CD4-positive, alpha-beta T cell treated with Interleukin-17A for 1 hour (primary cell): ENCODE measurements at places on chromosomes 3 and 15.

GRCh38 chr3:869734-870133 is 223.1 kb upstream of the CNTN6 start:
- no peak for DNase-seq

- no peak for DNase-seq
Observed at GRCh38 chr15:76930831-76931396, 635 bp upstream of the RCN2 start.

GRCh38 chr3:14630404-14631100 is 21.0 kb upstream of the CCDC174 start:
- no peak for DNase-seq

DNA sequence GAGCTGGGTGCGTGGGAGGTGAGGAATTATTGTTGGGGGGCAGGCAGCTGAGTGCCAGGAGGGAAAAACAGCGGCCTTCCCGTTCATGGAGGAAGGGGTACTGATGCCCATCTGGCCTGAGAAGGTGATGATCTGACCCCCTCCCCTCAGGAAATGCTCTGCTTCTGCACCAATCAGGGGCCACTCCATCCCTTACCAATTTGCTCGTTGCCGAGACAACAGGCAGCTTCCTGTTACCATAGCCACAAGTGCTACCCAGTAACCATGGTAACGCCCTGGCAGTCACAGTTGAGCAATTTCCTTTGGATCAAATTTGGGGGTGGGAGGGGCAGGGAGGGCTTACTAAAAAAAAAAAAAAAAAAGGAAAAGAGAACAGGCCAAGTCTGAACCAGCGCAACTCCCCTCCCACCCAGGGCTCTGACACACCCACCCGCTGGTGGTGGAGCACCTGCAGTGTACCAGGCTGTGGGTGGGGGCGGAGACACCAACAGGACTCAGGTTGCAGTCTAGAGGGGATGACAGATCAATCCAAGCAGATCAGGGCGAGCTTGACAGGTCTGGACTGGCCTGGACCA is 13.7 kb downstream of the CELF6 start:
- peak; percentile 84 for DNase-seq

GRCh38 chr3:152434142-152434541 is 165.4 kb downstream of the MBNL1 start:
- peak; percentile 29 for DNase-seq

DNA sequence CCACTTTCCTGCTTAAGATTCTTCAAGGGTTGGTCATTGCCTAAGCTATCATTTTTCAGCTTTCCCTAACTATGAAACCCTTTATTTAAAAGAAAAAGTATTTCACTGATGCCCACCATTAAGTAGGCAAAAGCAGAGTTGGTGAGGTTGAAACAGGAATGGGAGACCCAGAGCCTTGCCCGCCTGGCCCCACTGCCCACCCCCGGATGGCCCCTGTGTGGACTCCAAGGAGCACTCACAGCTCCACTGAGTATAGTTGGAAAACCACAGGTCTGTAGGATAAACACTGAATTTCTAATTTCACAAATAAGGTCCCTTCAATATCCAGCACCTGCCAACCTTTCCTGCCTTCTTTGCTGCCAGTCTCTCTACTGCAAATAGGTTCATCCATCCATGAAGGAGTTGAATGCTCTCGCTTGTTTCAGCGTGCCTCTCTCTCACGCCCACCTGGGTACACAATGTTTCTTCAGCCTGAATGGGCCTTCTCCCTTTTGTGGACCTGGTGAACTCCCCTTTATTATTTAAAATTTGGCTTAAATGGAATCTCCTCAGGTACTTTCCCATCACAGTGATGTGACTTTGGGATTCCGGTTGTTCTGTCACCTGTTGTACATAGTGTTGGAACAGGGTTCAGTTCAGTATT is 8.7 kb upstream of the ACAP2 start:
- DNase-seq: no peak

DNA sequence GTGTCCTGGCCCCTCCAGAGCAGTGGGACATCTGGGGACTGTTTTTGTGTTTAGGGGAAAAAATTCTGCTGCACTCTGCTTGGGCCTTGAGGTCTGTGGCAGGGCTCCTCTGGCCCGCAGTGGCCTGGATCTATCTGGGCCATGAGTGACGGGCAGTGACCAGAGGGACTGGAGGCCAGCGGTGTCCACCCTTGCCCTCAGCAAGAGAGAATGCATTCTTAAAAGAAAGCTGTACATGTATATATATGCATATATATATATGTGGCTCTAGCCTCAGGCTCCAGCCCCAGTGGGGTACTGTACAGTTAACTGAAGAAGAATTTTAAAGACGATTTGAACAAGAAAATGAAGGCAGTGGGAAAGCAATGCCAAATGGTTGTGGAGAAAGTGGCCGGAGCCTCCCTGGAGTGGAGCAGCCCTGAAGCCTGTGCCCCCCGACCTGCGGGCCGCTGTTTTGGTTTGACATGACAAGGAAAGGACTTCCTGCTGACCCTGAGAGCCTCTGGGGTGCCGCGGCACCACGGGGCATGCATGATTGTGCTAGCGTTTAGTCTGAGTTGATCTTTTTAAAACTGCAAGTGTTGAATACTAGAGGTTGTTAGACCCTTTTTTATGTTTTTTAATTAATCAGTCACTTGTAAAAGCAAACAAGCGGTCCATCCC is 52.2 kb downstream of the PLXNA1 start:
- no peak for DNase-seq

DNA sequence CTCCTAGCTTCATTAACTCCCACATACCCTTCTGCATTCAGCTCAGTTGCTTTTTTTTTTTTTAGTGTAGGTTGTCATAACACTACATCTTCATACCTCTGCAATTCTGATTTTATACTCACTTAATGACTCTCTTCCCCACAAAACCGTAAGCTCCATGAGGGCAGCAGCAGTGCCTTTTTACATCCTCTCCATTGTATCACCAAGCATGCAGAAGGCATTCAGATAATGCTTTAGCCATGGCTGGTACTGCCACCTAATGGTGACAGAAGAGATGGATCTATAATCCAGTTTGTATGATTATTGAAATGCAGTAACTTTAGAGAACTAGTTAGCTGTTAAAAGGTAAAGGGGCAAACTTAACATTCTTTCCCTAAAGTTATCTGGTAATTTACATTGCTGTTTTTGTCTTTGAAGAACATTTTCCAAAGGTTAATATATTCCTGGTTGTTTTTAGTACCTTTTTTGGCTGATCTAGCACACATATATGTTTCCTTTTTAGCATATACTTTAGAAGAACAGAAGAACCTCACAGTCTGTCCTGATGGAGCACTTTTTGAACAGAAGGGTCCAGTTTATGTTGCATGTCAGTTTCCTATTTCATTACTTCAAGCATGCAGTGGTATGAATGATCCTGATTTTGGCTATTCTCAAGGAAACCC is 36.8 kb downstream of the ATP1B3 start:
- DNase-seq: peak; percentile 83

GRCh38 chr3:12798559-12799179 is 2.2 kb downstream of the CAND2 start:
- no peak for DNase-seq

GRCh38 chr15:92365084-92365483 is 28.6 kb upstream of the ST8SIA2 start:
- DNase-seq: no peak

GRCh38 chr3:14304101-14305045 is 98.0 kb upstream of the SLC6A6 start:
- DNase-seq: no peak

DNA sequence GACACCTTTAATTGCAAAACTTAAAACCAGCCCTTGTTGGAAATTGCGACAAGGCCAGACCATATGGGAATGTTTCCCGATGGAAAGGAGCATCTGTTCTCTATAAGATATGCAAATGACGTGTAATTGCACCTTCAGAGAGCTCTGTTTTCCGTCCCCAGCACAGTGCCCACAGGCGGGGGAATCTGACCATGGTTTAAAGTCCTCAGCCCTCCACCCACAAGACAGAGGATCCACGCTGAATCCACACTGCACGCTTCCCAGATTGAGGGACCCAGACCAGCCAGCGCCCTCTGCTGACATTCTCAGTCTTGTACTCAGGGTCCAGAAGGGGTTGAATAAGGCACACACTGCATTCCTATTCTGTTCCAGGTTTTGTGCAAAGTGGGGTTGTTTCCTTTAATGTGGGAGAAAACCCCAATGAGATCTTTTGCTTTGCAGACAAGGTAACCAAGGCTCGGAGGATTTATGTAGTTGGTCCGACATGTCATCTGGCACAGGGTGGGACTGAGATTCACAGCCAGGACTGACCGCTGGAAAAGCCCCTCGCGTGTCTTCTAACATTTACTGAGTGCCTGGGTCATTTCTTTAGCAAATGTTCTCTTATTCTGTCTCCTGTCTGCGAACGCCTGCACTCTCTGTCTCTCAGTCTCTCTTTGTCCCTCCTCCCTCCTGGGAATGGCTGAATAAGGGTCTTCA is 36.8 kb upstream of the KLHL25 start:
- DNase-seq: peak; percentile 41

DNA sequence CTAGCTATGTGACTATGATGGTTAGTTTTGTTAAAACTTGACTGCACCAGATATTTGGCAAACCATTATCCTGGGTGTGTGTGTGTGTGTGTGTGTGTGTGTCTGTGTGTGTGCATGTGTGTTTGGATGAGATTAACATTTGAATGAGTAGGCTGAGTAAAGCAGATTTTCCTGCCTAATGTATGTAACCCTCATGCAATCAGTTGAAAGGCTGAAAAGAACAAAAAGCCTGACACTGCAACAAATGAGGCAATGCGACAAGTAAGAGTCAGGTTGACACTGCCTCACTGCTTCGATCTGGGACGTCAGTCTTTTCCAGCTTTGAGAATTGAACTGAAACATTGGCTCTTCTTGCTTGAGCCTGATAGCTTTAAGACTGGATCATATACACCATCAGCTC is 643.0 kb downstream of the NAALADL2 start:
- no peak for DNase-seq

GRCh38 chr3:58421004-58421403 is 12.6 kb downstream of the PDHB start:
- no peak for DNase-seq

DNA sequence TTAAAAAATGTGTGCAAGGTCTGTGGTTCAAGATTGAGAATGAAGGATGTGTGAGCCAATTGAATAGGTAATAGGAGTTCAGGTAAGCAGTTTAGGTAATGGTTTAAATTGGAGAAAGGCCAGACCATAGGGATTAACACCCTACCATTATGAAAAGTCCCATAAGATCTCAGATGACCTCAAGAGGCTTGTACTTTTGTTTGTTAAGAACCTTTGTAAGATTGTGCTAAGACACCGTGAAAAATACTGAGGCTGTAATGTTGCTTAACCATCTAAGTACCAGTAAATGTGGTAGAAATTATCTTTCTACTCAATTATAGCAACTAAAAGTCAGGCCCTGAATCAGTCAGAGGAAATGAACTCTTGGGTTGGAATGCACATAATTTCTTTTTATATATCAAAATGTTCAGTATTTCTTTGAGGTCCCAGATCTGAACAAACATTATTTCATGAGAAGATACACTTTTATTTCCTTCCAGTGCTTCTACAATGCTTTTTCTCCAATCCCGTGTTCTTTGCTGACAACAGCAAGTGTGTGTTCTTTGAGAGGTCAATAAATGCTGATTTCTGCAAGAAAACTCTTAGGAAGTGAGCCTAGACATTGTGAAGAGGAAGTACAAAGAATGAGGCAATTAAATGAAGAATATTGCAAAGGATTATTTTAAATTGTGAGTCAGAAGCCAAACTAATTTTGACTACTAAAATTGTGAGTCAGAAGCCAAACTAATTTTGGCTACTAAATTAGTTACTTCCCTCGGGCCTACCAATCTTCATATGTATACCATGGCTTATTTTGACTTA is 66.4 kb downstream of the TCF12 start:
- no peak for DNase-seq

- peak; percentile 9 for DNase-seq
Observed at GRCh38 chr3:172317984-172318383, 130.3 kb downstream of the GHSR start.

GRCh38 chr3:184748219-184749135 is 36.6 kb upstream of the MAGEF1 start:
- DNase-seq: peak; percentile 7

DNA sequence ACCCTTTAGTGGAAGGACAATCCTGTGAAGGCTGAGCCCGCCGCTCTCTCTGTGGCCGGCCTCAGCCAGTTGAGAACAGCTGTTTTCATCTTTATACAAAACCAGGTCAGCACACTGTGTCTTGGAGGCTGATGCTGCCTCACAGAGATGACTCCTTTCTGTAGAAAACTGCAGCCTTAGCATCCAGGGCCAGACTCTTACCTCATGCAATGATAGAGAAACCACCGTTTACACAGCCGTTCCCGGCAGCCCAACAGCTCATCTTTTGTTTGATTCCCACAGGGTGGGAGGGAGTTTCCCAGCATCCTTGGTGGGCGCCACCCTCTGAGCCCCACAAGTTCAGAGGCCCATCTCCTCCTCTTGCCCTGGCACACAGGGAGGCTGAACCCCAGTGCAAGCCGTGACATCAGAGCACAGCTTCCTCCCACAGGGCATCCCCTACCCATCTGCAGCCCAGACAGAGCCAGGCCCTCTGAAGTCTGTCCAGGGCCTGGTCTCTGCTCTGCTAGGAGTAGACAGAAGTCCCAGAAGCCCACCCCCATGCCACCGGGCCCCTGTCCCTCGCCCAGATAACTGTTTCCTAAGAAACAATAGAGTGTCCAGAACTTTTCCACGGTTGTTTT is 105.0 kb downstream of the LRRK1 start:
- DNase-seq: no peak

DNA sequence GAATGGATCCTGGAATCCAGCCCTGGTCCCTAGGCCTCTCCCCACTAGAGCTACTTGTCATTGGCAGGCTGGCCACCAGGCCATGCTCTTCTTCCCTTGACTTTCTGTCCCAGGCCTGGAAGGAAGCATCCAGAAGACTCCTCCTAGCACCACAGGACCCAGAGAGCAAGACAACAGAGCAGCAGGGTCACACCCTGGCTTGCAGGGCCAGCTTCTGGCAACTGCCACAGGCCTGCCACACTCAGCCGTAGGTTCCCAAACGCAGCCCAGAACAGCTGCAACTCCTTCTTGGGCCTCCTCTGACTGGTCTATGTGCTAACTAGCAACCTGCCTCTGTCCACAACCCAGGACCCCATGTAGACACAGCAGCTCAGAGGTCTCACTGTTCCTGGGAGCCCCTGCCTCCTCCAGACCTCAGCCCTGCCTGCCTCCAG is 36.8 kb upstream of the RPL32 start:
- no peak for DNase-seq

- no peak for DNase-seq
Observed at GRCh38 chr3:11457135-11457534, 184.9 kb downstream of the ATG7 start.

GRCh38 chr3:150385296-150386242 is 22.5 kb upstream of the TSC22D2 start:
- peak; percentile 43 for DNase-seq

- no peak for DNase-seq
Observed at GRCh38 chr3:168052515-168052914, 43.2 kb downstream of the GOLIM4 start.

DNA sequence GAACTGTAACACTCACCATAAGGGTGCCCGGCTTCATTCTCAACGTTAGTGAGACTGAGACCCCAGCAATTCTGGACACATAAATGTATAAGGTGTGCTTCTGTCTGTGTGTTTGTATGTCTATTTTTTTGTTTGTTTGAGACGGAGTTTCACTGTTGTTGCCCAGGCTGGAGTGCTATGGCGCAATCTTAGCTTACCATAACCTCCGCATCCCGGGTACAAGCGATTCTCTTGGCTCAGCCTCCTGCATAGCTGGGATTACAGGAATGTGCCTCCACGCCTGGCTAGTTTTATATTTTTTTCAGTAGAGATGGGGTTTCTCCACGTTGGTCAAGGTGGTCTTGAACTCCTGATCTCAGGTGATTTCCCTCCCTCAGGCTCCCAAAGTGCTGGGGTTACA is 43.3 kb upstream of the C2CD4B start:
- DNase-seq: no peak

- DNase-seq: no peak
Observed at GRCh38 chr3:63051920-63052319, 176.7 kb upstream of the CADPS start.

- DNase-seq: no peak
Observed at GRCh38 chr3:30467596-30468238, 138.7 kb upstream of the TGFBR2 start.
